ENCODE measurements at places on chromosomes 12 and 14. TPM values are rescaled to one million over a fixed set of nuclear protein-coding genes. Genes with fewer than 3 reads are reported as not detected.

The OTOGL gene
- not detected for polyA plus RNA-seq

The FIGNL2 gene
- polyA plus RNA-seq: not detected

The PMCH gene
- not detected for polyA plus RNA-seq

The RPGRIP1 gene
- polyA plus RNA-seq: not detected

The COX8C gene
- not detected for polyA plus RNA-seq

Data from mammary epithelial cell (primary cell).